Stimulated activated CD4-positive, alpha-beta T cell treated with anti-CD3 and anti-CD28 coated beads, TNF-alpha, amount 100 ng/mL, for 1 hour (primary cell): ENCODE measurements at places on chromosomes 1 and 21.

DNA sequence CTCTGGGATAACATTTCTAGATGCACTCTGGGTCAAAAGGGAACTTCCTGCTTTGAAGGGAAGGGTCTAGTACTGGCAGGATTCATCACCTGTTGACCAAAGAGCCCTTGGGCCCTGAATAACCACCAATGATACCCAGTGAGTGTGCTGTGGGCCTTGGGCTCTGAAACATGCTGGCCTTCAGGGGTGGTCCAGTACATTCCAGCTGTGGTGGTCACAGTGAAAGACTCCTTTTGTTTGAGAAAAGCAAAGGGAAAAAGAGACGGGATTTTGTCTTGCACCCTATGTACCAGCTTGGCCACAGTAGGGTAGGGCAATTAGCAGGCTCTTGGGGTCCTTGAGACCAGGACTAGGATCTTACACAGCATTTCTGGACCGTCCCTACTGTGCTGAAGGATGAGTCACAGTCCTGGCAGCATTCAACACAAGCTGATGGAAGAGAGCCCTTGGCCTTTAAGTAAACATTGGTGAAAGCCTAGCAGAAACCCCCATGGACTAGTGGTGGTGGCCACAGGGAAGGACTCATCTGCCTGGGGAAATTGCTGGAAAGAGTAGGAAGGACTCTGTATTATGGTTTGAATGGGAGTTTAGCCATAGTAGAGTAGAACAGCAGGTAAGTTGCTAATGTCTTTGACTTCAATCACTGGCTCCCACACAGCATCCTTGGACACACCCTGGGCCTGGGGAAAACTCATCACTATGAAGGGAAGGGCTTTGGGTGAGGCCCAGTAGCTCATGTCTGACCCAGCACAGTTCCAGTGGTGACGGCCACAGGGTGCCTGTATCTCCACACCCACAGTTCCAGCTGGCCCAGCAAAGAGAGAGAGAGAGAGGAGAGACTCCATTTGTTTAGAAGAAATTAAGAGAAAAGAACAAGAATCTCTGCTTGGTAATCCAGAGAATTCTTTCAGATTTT is 87.5 kb downstream of the COL24A1 start:
- no peak for DNase-seq

- no peak for DNase-seq
These were observed 13.1 kb upstream of the ZRANB2 start for GRCh38 chr1:71093938-71094337.

DNA sequence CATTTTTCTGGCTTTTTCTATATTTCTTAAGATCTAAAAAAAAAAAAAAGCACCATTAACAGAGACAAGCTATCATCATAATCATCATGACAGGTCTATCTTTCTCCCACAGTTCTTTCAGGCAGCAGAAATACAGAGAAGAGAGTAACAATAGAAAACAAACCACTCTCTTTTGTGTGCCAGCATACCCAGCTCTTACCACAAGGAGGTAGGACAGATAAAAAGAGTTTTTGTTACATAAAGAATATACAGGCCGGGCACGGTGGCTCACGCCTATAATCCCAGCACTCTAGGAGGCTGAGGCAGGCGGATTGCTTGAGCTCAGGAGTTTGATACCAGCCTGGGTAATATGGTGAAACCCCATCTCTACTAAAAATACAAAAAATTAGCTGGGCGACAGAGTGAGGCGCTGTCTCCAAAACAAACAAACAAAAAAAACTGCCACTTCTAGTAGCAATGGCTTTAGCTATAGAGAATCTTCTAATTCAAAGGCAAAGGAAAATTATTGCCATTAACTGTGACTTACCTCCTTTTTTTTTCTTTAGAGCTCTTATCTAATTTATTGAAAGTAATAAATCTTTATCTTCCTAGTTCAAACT is 39.7 kb downstream of the ANKRD13C start:
- no peak for DNase-seq

GRCh38 chr1:168407832-168408538 is 127.3 kb downstream of the TBX19 start:
- no peak for DNase-seq

DNA sequence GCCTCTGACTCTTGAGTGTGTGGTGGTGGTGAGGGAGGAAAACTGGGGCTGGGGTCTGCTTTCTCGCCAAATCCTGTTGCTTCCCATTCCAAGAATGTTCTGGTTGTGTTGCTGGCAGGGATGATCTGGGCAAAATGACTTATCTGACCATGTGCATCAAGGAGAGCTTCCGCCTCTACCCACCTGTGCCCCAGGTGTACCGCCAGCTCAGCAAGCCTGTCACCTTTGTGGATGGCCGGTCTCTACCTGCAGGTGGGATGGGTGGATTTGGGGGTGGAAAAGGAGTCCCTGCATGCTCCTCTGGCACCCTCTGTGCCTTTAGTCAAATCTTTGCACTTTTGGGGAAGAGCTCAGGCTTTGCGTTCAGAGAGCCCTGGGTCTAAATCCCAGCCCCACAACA is 18.1 kb downstream of the CYP4B1 start:
- no peak for DNase-seq

- DNase-seq, result no peak
These were observed 14.3 kb downstream of the QSOX1 start for GRCh38 chr1:180168786-180169639.

- no peak for DNase-seq
These were observed 16.2 kb upstream of the ARHGAP29 start for GRCh38 chr1:94253456-94254017.

- no peak for DNase-seq
These were observed 512.7 kb upstream of the ZRANB2 start for GRCh38 chr1:71593523-71593922.

DNA sequence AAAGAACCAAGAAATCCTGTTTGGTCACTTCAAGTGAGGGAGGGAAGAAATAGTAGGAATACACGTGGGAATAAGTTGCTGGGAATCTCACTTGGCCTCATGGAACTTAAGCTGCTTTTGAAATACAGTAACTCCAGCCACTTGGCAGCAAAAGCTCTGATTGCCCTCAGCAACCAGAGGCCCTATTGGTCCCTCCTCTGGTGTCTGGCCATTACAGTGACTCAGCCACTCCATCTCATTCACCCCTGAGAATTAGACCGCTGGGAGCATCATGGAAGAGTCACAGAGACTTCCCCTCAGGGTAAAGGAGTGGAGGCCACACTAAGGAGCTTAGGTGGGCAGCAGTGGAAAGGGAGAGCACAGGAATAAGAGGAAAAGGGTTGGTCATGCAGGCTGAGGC is 99.6 kb downstream of the ELAVL4 start:
- DNase-seq, result no peak

DNA sequence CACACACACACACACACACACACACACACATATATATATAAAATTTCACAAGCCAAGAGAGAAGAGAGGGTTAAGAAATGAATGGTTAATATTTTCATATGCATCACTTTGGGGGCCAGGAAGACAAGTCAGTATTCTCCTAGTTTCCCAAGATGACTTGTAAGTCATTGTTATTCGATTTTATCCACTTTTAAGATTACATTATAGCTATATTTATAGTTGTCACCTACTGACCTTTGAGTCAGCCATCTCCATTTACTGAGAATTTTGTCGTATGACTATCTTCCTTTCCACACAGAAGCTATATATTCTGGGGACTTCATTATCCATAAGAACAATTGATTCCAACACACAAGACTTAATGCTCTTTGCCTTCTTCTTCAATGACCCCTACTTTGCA is 8.9 kb downstream of the LYST start:
- no peak for DNase-seq

DNA sequence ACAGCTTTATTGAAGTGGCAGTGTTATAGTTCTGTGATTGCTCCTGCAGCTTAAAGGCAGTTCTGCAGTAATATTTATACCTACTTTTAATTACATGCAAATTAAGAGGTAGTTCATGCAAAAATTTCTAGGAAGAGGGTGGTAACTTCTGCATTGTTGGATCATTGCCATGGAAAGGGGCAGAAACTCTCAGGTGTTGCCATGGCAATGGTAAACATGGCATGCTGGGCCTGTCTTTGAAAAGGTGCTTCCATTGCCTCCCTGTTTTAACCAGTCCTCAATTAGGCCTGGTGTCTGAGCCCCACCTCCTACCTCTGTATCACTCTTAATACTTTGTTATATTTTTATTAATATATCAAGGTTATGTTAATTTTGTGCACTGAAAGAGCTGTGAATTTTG is 104.7 kb downstream of the DISC1 start:
- DNase-seq, result no peak

DNA sequence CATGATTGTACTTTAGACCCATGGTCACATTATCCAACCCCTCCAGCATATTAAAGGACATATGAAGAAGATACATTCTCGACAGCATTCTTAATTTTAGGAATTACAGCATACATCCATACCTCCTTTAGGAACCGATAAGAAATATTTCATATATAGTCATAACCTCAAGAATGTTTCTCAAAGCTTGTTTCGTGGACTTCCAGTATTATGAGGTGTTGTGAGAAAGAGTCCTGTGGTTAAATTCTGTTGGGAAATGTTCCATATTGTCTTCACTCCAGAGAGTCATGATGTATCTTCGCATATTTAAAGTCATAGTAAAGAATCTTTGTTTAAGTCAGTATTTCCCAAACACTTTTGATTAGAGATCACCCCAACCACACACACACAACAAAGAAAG is 321.0 kb upstream of the SNX7 start:
- DNase-seq, result no peak

GRCh38 chr1:146036241-146036964 is 14.9 kb upstream of the HJV start:
- DNase-seq, result no peak

DNA sequence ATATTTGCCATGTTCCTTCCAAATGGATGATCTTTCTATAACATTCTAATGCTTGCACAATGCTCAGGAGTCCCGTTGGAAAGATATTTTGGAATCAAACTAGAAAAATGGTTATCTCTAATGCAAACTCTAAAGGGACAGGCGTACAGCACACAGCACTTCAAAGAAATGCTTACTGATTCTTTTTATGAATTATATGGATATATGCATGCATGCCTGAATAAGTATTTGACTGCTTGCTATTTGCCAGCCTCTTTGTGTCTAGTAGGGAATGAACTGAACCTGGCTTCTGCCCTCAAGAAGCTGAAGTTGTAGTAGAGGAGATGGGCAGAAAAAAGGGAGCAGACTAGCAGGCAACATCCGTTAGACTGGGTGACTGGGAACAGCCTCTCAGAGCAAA is 48.1 kb downstream of the PCSK9 start:
- no peak for DNase-seq
